T-helper 2 cell (primary cell): ENCODE measurements at places on chromosomes 2 and 18.

- no peak for DNase-seq
Observed at GRCh38 chr2:62826141-62826540, 120.6 kb downstream of the EHBP1 start.

DNA sequence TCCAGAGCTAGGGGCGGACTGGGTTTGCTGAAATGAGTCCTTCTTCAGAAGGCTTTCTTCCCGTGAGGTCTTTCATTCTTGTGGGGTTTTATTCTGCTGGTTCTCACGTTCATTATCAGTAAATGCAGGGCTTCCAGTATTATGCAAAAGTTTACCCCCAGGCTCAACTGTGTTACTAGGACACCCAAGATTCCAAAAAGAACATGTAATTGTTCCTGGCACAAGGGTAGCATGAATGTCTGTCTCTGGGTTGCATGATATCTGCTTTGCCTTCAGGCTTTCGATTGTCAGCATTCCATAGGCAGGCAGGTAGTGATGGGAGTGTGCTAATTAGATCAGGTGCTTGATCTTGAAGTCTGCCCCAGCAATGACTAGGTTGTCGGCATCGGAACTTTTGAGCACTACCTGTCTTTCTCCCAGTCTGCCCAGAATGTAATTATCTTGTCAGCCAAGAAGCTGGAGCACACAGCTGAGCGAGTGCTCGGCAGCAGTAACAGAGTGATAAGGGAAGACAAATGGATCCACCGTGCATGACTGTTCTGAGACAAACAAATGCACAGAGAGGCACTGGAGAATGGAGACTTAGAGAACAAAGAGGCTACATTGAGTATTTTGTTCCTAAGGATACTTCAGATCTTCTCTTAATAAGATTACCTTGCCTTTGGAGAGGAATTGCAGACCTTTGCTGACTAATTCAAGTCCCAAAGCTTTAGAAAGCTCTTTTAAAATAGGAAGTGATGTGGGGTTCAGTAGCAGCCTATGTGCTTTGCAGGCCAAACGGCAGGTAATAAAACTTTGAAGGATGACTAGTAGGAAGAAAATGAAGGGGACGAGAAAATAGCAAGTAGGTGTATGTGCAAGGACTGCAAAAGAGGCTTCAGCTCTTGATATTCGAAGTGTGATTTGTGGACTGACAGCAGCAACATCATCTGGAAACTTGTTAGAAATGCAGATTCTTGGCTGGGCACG, 41.9 kb downstream of the ITGB6 start:
- DNase-seq: no peak

GRCh38 chr2:85583667-85584353, 421 bp upstream of the VAMP5 start:
- DNase-seq: peak; percentile 60

GRCh38 chr18:50218432-50219197, 23.7 kb upstream of the MYO5B start:
- DNase-seq: no peak

GRCh38 chr2:128783896-128784295, 465.2 kb upstream of the HS6ST1 start:
- DNase-seq: no peak

DNA sequence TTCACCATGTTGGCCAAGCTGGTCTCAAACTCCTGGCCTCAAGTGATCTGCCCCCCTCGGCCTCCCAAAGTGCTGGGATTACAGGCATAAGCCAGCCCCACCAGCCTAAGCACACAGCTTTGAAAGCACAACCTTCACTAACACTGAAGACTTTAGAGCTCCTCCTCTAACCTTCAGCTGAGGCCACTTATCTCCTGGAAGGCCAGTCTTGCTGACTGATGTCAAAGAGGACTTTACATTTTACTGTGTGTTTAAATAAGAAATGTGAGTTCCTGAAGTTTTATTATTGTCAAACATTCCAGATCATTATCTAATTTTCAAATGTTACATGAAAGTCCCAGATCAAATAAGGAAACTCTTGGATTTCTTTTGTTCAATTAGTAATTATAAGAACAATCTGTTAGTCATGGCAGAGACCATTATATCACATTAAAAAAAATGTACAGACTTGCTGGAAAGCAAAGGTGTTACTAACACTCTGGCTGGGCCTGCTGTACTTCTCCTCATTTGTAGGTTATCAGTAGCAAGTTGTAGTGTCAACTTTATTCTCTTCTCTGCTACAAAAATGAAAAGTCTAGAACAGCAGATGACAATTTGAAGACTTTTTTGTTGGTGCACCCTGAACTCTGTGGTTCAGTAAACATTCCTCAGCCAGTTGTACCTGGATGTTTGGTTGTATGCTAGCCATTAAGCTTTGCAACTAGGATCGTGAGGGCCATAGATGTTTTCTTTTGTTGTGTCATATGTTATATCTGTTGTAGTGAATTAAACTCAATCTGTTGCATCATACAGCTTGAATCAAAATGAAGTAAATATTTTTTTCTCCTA, 80.0 kb downstream of the AOX1 start:
- no peak for DNase-seq

DNA sequence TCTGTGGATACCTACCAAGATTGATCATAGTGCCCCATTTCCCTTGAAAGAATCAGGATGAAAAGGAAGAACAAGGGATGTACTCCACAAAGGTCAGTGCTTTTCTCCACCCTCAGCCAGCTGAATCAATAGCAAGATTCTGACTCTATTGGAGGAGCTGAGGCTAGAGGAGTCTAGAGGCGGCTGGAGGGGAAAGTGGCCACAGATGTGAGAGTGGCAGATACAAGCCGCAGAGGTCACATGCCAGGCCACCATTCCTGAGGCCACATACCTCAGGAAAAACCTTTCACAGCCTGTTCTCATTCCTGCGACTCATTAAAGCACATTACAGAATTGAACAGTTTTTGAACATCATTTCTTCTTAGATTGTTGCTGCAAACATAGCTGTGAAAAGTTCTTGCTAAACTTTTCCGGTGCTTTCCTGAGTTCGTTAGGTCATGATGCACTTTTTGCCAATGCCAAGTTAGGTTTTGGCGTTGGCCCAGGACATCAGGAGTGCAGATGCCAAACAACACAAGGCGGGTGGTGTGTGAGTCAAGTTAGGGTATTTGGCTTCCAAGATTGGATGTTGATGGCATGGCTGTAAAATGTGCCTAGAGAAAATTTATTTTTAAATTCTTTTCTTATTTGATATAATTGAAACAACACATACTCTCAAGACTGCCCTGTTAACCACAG, 160.7 kb upstream of the SP5 start:
- DNase-seq: no peak

- DNase-seq: no peak
Observed at GRCh38 chr2:136798766-136799165, 33.4 kb downstream of the THSD7B start.

- no peak for DNase-seq
Observed at GRCh38 chr2:134369220-134369902, 115.5 kb downstream of the MGAT5 start.

DNA sequence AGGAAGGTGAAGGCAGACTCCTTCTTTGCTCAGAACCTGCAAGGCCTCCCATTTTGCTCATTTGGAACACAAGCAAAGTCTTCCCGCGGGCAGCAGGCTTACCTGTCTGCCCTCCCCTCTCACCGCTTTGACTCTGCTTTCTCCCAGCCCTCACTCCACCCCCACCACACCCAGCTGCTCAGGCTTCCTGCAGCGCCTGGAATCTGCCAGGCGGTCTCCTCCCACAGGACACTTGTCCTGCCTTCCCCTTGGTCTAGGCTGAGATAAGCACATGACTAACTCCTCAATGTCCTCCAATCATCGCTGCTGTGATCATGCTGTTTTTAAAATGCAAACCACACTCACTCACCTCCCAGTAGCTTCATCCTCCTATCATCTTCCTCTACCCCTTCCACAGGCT, 430.0 kb downstream of the ZNF516 start:
- no peak for DNase-seq

DNA sequence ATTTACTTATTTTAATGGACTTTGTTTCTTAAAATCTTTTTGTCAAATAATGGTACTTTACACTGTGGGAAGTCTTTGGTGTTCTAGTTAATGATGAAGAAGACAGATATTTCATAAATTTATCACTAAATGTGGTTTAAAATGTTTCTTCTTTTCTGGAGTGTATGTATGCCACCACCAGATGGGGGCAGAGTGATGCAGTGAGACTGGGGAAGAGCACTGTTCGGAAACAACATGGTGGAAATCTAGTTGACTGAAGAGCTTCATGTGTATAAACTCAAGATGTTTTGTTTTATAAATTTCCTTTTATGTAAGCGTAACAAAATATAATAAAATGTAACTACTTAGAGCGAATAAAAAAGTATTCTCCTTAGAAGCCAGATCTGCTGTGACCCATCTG, 195.1 kb downstream of the KCNE4 start:
- DNase-seq: no peak

DNA sequence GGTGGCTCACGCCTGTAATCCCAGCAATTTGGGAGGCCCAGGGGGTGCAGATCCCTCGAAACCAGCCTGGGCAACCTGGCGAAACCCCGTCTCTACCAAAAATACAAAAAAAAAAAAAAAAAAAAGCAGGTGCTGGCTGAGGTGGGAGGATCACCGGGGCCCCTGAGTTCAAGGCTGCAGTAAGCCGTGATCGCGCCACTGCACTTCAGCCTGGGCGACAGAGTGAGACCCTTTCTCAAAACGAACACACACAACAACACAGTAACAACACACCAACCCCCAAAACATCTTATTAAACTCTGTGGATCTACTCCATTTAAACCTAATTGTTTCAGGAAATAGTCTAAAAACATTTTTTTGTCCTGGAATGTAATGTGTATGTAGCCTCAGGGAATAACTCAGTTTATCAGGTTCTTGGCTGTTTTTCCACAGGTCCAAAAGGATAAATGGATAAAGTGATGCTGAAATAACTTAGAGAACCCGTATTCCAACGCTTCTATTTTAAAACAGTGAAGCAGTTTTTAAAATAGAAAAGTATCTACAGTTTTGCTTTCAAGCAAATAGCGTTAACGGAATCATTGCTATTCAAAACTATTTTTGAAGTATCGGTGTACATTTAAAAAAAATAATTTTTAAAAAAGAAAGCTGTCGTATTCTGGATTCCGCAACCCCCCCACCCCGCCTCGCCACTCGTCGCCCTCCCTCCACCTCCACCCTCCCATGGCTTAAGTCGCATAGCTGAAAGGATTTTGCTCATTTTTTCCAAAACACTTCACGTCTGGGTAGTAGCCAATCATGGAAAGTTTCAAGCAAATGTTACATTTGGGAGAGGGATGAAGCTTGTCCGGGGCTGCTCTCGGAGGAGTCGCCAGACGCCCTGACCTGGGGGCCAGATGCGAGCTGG, 895 bp upstream of the GLS start:
- no peak for DNase-seq

DNA sequence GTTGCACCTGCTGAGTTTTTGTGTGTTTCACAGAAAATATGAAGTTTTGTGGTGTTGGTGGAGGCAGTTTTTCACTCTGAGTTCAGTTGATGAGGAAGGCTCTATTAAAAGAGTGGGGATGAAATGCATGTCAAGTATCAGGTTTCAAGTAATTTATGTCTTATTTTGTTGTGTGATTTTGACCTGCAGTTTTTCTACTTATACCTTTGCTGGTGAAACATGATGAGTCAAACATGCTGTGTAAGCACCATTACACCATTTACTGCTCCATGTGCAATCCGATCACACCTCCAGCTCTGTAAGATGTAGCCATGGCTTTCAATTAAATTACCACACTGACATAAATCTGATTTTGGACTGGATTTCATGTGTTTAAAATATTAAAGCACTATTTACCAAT, 174.5 kb upstream of the ZEB2 start:
- DNase-seq: no peak

GRCh38 chr2:57465067-57465466, 581.5 kb upstream of the VRK2 start:
- DNase-seq: no peak

DNA sequence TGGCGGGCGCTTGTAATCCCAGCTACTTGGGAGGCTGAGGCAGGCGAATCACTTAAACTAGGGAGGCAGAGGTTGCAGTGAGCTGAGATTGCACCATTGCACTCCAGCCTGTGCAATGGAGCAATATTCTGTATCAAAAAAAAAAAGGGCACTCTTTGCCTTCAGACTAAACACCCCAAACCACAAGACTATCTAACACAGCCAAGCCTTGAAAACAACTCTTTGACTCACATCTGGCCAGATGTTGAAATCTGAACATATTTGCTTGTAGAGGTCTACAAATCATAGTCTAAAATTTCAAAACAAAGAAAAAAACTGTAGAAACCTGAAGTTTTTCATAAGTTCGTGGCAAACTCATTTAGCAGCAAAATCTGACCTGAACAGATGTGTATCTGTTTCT, 94.9 kb downstream of the FAM161A start:
- no peak for DNase-seq

- no peak for DNase-seq
Observed at GRCh38 chr2:132909427-132909826, 239.4 kb upstream of the LYPD1 start.

DNA sequence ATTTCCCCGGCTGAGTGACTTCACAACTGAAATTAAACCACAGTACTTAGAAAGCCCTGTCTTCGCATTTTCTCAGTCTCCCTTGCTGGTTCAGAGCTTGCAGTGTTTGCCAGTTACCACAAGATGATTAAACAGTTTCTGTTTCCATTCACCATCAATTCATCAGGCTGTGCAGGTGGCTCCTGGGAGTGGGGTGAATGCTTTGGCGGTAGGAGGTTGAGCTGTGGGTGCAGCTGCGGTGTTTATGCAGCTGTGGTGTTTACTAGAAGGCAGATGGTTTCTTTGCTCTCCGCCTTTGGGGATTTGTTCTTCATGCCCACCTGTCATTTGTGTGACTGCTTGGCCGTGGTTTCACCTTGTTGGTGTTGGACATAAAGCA, 16.1 kb downstream of the ACOXL start:
- DNase-seq: peak; percentile 30

DNA sequence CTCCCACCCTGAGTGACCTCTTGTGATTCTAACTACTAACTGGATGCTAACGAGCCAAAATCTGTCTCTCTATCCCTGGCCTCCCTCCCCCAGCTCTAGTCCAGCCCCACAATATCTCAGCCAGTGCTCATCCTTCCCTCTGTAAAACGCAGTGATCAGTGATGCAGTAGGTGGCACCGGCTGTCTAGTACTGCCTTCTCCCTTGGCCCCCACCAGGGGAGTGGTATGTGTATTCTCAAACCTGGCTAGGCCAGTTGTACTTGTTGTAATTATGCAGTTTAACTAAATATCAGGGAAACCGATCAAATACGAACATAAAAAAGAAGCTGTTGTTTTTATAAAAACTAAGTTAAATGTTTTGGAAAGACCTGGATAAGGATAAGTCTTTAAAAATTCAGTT, 113.2 kb upstream of the ALPP start:
- no peak for DNase-seq

DNA sequence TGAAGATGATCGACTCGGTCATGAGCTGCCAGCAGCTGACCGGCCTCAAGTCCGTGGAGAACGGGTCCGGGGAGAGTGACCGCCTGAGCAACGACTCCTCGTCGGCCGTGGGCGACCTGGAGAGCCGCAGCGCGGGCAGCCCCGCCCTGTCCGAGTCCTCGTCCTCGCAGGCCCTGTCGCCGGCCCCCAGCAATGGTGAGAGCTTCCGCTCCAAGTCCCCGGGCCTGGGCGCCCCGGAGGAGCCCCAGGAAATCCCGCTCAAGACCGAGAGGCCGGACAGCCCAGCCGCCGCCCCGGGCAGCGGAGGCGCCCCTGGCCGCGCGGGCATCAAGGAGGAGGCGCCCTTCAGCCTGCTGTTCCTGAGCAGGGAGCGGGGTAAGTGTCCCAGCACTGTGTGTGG, 14.9 kb downstream of the SALL3 start:
- no peak for DNase-seq

- DNase-seq: no peak
Observed at GRCh38 chr18:64219517-64219916, 70.6 kb upstream of the LINC00305 start.
